ENCODE measurements at places on chromosomes 7 and 10. TPM values are rescaled to one million over a fixed set of nuclear protein-coding genes. Genes with fewer than 3 reads are reported as not detected.

GRCh38 chr10:72234560-72235095, 18.6 kb upstream of the ASCC1 start:
- H3K36me3 ChIP-seq: peaks cover 26% of the 10 kb centered on the region
- no peak for DNase-seq
- H3K27ac ChIP-seq: no peak overlapping the region
- H3K4me1 ChIP-seq: no peaks in the 10 kb centered on the region
- H3K27me3 ChIP-seq: no peaks in the 10 kb centered on the region

Gene ITGB8
- total RNA-seq: 2.4 TPM

DNA sequence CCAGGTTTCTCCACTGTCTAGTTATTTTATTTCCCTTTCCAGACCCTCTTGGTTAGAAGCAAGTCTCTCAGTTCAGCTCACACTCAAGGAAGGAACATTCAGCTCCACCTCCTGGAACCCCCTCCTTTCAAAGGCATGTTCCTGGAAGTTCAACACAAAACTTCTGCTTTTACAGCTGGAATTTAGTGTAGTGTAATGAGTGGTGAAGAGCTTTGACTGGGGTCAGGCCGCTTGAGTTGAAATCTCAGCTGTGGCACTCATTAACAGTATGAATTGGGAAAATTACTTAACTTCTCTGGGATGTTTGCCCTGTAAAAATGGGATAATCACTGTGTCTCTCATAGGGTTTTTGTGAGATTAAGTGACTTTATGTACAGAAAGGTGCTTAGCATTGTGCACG, 91.7 kb downstream of the TMEM178B start:
- no peak overlapping the region for H3K4me3 ChIP-seq
- H3K4me1 ChIP-seq: no peaks in the 10 kb centered on the region
- DNase-seq: no peak
- H3K27me3 ChIP-seq: 0 out of 2 replicates have a peak, but pooled peaks cover 7% of the 10 kb centered on the region

DNA sequence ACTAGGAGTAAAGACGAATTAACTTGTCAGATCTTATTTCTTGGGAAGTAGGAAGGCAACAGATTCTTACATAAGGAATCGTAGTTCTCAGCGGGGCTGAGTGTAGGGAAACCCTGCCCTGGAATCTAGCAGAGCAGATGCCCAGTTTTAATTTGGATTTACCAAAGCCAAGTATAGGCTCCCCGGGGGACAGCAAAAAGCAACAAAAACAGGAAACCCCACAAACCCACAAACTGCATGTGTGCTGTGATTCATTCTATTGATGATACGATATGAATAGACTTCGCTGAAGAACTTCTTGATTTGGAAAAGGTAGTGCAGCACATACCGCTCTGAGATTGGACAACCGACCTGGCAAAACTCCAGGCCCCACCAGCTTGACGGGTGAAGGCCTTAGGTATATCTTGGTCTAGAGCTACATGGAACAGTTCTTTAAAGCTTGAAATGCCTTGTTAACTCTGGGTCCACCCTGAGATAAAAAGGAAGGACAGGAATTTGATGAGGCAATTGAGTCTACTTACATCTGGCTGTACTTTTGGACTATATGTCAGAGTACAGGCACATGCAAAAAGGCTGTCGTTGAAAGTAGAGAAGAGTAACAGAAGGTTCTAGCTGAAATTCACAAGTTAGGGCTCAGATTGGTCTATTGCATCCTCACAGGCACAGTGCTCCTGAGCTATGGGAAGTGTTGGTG, 49.1 kb downstream of the STRA8 start:
- H3K27ac ChIP-seq: no peak overlapping the region
- H3K27me3 ChIP-seq: peaks cover 5% of the 10 kb centered on the region
- no peak overlapping the region for H3K4me3 ChIP-seq
- no peak for DNase-seq
- H3K4me1 ChIP-seq: no peaks in the 10 kb centered on the region

DNA sequence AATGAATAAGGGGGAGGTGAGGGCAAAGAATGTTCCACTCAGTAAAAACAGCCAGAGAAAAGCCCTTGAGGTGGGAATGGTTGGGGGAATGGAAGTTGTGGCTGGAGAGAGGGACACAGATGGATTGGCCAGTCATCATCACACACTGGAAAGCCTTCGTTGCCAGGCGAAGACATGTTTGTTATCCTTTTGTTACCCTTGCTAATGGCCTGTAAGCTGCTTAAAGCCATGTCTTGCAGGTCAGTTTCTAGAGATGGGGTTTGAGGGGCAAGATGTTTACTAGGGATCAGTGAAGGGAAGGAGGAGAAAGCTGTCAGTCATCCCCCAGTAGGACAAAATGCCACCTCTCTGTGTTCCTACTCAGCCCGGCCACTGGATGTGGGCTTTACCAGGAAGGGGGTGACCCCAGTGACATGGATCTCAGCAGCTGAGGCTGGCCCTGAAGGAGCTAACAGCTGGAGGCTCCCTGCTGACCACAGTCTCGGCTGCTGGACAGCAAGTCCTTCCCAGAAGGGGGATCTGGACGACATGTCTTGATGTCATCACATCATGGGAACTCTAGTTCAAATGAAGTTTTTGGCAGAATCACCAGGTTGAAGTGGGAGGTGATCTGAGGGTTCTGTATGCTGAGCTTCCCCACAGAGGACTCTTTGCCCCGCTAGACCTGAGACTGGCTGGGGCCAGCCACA, 66.2 kb downstream of the TBXAS1 start:
- H3K4me1 ChIP-seq: peaks cover 5% of the 10 kb centered on the region
- no peak for DNase-seq
- H3K27ac ChIP-seq: no peak overlapping the region
- H3K27me3 ChIP-seq: no peaks in the 10 kb centered on the region
- no peak overlapping the region for H3K4me3 ChIP-seq

All from HCT116 (cell line).